ENCODE measurements at places on chromosomes 12 and 14.

GRCh38 chr12:128807161-128807724 lies 16.5 kb downstream of the SLC15A4 start:
- DNase-seq = no peak

GRCh38 chr12:64608901-64609535 lies 1.3 kb upstream of the RASSF3 start:
- DNase-seq = no peak

DNA sequence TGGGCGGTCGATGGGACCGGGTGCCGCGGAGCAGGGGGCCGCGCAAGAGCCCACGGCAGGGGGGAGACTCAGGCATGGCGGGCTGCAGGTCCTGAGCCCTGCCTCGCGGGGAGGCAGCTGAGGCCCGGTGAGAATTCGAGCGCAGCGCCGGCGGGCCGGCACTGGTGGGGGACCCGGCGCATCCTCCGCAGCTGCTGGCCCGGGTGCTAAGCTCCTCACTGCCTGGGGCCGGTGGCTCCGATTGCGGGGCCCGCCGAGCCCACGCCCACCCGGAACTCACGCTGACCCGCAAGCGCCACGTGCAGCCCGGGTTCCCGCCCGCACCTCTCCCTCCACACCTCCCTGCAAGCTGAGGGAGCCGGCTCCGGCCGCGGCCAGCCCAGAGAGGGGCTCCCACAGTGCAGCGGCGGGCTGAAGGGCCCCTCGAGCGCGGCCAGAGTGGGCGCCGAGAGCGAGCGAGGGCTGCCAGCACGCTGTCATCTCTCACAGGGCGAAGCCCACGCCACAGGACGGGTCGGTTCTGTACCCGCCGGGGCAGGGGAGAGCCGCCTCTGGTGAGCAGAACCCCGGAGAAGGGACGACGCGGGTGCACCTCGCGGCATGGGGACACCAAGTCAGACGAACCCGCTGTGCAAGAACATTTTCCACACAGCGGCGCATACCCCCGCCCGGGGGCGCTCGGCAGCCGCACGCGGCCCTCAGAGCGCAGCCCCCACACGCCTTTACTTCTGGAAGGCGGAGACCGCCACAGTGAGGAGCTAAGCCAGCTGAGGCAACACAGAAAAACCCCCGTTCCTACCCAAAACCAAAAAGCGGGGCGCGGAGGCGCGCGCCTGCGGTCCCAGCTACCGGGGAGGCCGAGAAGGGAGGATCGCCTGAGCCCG lies 1.2 kb upstream of the SIVA1 start:
- DNase-seq = no peak

DNA sequence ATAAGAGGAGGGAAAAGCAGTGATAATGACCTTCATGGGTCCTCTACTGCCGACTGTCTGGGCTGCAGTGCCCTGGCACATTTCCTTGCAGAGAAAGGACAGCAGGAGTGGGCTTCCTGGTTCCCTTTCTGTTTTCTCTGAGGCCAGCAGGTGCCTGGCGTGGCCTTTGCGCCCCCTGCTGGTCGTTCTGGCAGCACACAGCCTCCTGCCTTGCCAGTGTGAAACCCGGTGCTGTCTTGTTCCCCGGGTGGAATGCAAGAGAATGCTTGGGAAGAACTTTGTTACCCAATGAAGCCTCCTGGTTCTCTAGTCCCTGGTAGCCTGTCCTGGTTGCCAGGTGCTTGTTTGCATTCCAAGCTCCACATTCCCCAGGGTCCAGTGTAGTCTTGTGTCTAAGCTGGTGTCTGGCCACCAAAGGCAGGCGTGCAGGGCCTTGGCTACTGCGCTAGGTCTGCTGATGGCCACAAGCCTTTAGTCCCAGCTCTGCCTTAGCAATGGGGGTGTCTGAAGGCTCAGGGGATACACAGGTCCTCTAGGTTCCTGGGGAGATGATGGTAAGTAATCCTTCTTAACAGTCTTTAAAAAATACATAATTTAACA lies 1392.4 kb upstream of the TMEM132C start:
- DNase-seq = no peak

GRCh38 chr14:90096566-90096965 lies 34.8 kb downstream of the KCNK13 start:
- DNase-seq = no peak

Measured in pulmonary artery endothelial cell (primary cell).